ENCODE measurements at places on chromosomes 4 and X. TPM values are rescaled to one million over a fixed set of nuclear protein-coding genes. Genes with fewer than 3 reads are reported as not detected.

Gene MGARP
- not detected for total RNA-seq

GRCh38 chr4:26420913-26421312 lies 69.4 kb downstream of the CCKAR start:
- no peak for DNase-seq

DNA sequence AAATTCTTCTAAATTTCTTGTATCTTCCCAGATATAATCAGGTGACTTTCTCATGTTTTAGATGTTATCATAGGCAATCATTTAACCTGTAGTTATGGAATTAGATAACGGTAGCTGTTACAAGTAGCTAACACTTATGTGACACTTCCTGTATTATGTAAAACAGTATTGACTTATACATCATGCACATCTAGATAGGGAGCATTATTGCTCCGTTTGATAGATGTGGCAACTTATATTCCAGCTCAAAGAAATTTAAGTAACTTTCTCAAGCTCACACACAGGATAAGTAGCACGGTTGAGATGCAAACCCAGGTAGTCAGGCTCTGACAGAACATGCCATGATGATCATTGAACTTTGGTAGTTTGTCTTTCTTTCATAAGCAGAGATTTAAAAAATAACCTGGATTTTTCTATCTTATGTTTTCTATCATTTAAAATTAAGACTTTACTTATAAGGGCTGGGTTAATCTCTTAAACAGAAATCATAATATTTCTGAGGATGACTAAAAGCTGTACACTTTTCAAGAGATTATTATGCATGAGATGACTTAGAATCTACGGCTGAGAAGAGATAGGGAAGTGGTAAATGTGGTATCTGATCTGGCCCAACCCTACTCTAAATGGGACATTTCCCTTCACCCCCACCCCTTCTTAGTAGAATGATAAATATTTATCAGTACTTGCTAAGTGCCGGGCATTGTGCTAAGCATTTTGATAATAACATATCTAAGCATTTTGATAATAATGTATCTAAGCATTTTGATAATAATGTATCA lies 69.1 kb upstream of the HPGD start:
- DNase-seq, result no peak

GRCh38 chr4:122747883-122748282 lies 15.4 kb downstream of the BBS12 start:
- DNase-seq, result no peak

GRCh38 chrX:14676431-14676830 lies 147.1 kb downstream of the GLRA2 start:
- DNase-seq, result no peak

- DNase-seq, result no peak
These were observed 66.3 kb downstream of the TSPAN7 start for GRCh38 chrX:38627683-38628082.

DNA sequence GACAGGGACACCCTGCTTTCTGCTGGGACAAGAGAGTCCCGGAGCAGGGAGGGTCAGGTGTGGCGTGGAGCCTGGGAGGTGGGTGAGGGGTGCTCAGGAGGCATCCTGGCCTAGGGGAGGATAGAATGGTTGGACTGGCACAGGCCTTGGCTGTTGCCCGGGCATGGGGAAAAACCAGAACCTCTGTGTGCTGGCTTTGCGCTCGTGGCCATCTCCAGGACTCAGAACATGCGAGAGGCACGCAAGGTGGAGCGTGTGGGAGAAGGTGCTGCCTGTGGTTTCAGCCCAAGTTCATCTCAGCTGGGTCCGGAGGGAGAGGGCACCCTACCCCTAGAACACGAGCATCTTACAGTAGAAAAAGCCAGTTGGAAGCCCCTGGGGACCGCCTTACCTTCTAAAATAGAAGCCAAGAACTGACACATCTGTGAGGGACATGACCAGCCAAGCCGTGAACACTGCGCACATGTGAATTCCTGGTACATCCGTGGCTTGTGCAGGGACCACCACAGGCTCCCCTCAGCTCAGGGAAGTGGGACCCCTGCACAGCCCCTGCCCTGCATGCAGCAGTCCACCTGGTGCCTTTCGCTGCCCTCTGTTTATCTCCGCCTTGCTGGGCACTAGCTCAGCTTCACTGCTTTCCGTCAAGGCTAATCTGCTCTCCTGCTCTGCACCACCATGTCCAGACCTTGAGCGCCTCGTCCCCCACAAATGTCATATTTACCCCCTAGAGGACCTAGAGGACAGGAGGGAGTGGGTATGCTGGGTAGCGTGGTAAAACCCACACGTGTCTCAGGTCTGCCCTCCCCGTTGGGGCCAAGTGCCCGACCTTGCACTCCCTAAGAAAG lies 13.5 kb downstream of the MSANTD1 start:
- no peak for DNase-seq
